ENCODE measurements at places on chromosomes 11 and 22.

- DNase-seq, result no peak
These were observed 115.9 kb upstream of the CRYBB3 start for GRCh38 chr22:25083807-25084200.

DNA sequence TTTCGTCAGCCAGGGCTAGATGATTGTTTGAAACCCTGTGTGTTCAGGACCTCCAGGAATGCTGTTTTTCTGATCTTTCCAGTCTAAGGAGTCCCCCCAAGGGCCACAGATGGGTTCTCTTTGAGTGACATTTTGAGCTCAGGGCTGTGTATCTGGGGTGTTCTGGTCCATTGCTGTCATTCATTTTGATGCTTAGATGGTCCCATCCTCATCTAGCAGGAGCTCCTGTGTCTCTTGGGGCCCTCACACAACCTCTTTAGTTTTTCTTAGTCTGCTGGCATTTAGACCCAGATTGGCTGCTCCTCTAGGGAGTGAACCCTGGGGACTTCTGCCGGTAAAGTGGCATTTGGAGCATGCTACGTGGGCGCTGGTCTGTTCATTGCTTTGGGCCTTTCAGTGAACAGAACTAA, 39.1 kb downstream of the MED15 start:
- DNase-seq, result no peak

DNA sequence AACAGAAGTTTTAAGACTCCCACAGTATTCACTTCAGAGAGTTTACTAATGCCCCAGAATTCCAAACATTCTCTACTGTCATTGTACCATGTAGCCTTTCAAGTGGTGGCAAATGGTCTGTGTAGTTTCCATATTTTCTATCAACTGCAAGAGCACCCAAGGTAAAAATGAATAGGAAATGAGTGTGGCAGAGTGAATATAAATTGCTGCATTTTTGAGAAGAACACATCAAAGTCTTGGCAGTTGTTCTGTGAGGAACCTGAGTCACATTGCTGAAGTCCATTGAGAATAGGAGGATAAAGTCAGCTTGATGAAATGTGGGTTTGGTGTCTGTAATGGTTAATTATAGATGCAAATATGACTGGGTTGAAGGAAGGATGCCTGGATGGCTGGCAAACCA, 193.6 kb downstream of the AASDHPPT start:
- no peak for DNase-seq

- no peak for DNase-seq
These were observed 121.2 kb downstream of the ETS1 start for GRCh38 chr11:128465946-128466705.

DNA sequence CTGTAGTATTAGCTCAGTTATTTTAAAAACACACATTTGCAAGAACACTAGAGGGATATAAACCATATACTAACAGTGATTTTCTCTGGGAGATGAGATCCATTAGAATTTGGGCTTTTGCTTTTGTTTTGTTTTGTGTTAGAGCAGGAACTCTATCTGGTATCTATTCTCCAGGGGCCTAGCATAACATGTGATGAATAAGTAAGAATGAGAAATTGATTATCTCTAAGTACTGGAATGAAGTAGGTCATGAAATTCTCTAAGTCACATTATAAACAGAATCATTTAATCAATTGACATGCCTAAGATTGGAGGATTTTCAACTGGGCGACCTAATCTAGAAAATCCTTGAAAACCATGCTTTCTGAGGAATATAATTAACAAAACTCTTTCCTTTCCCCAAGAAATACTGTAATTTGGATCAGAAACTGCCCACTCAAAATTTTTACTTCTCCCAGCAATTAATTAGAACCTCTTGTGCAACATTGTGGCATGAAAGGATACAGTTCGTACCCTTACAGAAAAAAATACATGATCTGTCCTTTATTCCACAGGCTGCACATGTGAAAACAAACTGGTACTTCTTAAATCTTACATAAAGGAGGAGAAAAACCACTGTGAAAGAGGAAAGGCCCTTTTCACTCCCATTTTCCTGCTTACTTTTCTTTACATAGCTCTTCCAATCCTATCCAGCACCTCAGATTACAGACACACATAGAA, 93.5 kb downstream of the MRTFA start:
- DNase-seq, result no peak

GRCh38 chr11:70080763-70081162, 2.6 kb downstream of the ANO1 start:
- no peak for DNase-seq

GRCh38 chr11:128481135-128481534, 106.2 kb downstream of the ETS1 start:
- DNase-seq, result no peak

DNA sequence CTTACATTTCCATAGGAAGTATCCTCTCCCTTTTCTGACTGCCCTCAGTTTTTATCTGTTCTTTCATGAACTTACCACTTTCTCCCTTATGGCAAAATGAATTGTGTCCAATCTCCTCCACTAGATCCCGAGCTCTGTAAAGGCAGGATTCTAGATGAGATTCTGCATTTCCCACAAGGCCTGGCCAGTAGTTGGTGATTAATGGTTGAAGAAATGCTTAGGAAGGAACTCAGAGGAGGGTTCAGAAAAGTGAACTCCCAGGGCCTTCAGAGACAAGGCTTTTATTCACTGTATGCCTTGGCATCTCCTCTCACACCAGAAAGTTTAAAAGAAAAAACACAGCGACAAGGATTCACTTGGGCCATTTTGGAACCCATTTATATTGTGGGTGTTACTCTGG, 66.2 kb downstream of the CCDC81 start:
- DNase-seq, result no peak

- no peak for DNase-seq
These were observed 185.3 kb downstream of the C11orf91 start for GRCh38 chr11:33515347-33515746.

DNA sequence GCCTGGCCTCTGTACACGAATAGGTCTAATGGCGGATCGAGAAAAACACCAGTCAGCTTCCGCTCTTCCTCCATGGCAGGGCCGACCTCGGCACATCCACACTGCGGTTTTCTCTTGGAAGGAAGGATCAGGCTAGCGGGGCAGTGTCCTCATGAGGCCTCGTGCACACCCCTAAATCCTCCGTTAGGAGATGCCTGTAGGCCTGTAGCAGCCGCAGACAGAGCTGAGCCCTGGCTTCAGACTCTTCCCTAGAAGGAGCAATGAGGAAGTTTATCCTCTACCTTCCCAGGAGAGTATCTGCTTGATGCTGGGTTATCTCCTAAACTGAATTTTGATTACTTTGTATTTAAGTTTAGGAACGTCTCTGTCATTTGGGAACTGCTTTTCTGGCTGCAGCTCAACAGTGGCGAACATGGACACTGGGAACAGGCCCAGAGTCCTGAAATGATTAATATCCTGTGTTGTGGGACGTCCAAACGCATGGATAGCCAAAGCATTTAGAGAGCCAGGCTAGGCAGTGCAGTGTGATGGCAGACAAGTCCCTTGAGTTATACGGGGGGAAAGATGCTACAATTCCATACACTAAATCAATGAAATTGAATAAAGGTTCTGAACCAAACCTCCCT, 16.5 kb upstream of the BMAL1 start:
- no peak for DNase-seq

GRCh38 chr11:78339483-78339882, 78.1 kb downstream of the GAB2 start:
- DNase-seq, result no peak

DNA sequence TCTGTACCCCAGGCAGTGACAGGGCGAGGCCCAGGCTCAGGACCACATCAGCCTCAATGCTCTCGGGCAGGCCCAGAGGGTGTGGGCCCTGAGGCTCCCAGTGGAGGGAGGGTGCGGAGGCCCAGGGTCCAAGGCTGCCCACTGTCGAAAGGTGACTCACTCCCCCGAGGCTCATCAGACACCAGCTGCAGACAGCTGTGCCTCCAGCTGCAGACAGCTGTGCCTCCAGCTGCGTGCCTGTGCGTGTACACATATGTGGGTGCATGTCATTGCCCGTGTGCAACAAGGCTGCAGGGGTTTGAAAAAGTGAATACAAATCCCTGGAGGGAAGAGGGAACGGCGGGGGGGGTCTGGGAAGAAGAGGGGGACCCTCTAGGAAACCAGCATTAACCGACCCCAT, 134.3 kb downstream of the BRD1 start:
- DNase-seq, result no peak

GRCh38 chr11:65416841-65417701, 5.5 kb upstream of the NEAT1 start:
- no peak for DNase-seq

GRCh38 chr11:100925935-100926334, 203.7 kb downstream of the PGR start:
- no peak for DNase-seq

- DNase-seq, result no peak
These were observed 17.2 kb upstream of the BMAL1 start for GRCh38 chr11:13260201-13260962.

- DNase-seq, result no peak
These were observed 700 bp upstream of the STX3 start for GRCh38 chr11:59754494-59754858.

GRCh38 chr11:16789063-16789420, 50.6 kb downstream of the C11orf58 start:
- no peak for DNase-seq

- no peak for DNase-seq
These were observed 52.4 kb downstream of the LRRC74B start for GRCh38 chr22:21098099-21098671.

GRCh38 chr22:39215426-39216142, 29.2 kb downstream of the PDGFB start:
- no peak for DNase-seq

All from NCI-H1048 (cell line).